Aorta (tissue), 5 donors: ENCODE measurements at places on chromosomes 5 and 9.

DNA sequence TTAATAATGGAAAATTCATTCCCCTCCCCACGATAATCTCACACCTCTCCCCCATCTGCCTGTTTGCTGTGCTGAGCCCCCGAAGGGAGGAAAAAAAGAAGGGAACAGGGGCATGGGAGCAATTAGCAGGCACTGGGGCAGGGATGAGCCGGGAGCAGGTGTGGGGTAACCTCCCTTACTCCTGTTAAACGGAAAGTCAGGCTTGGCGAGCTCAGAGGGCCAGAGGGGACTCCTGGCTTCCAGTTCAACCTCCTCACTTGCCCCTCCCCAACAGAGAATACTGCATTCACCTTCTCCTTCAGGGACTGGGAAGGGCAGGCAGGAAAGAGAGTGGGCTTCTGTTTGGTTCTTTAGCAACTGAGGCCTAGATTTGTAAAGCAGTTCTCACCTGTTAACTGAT lies 1.6 kb downstream of the AFAP1L1 start:
- H3K27ac ChIP-seq: no peak overlapping the region
- no peaks in the 10 kb centered on the region for H3K36me3 ChIP-seq
- no peaks in the 10 kb centered on the region for H3K4me1 ChIP-seq
- no peak overlapping the region for H3K4me3 ChIP-seq

DNA sequence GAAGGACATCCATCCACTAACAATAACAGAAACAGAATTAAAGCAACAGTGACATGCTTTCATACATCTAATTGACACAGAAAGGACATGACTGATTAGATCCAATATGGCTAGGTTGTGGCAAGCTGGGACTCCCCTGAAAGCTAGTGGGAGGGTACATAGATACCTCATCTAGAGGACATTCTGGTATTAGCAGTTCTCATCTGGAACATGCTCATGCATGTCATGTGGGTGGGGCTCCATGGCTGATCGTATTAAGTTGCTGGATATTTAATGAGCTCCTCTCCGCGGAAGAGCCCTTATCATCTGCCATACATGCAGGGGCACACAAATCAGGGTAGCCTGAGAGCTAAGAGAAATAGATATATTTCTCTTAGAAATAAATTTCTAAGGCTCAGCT lies 358.9 kb downstream of the ICE1 start:
- no peak overlapping the region for H3K4me3 ChIP-seq
- H3K27me3 ChIP-seq: no peaks in the 10 kb centered on the region
- H3K27ac ChIP-seq: no peak overlapping the region
- no peaks in the 10 kb centered on the region for H3K36me3 ChIP-seq
- no peaks in the 10 kb centered on the region for H3K4me1 ChIP-seq

DNA sequence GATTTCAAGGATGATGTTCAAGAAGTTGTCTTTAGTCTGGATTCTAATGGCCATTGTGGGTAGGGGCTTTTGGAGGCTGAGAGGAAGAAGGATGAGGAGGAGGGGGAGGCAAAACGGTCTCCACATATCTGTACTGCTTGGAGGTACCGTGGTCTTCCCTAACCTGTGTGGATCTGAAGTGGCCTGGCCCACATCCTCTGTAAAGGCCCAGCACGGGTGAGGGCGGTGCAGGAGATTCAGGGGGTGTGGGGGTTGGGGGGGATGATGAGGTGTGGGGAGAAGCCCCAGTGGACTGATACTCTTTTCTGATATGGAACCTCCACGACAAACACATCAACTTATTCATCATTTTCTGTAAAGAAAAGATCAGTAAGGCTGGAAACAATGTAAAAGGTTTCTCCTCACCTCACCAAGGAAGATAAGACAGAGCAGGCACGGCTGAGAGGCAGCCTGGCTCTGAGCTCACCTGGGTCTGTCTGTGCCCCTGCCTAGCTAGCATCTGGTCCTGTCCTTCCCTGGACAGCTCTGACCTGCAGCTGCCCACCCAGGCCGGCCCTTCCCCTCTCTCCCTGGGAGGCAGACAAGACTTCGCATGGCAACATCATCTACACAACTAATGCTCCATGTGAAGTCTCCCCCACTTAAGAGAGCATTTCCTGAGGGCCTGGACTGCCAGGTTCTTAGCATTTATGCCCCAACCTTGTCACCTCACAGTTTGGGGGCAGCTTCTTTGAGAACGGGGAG lies 5.6 kb upstream of the IL3 start:
- no peak overlapping the region for H3K27ac ChIP-seq
- H3K4me3 ChIP-seq: no peak overlapping the region
- H3K36me3 ChIP-seq: no peaks in the 10 kb centered on the region

DNA sequence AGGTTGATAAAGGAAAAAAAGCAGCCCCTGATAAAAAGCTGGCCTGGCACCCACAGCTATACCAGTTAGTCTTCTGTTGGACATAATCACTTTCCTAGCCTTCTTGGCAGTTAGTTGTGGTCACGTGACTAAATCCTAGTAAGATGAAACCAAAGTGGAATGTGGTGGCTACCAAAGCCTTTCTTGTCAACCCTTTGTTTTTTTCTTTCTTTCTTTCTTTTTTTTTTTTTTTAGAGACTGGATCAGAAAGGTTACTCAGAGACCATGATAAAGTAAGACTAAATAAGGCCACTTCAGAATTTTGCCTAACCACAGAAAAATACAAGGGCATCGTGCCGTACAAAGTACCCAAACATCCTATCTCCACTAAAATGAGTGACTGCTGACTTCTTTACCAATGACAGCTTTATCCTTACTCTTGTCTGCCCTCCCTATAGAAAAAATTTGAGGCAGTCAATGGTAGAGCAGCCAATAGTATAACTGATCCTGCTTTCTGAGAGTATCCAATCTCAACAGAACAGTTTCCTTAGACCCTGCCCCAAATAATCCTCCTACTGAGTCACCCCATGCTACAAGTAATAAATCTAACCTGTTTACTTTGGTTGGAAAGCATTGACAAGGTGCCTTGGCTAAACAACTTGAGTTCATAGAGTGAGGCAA lies 14.2 kb upstream of the KIF27 start:
- no peak overlapping the region for H3K27ac ChIP-seq
- no peaks in the 10 kb centered on the region for H3K27me3 ChIP-seq
- no peaks in the 10 kb centered on the region for H3K4me1 ChIP-seq
- DNase-seq: no peak

GRCh38 chr5:121976979-121977378 lies 15.2 kb downstream of the SRFBP1 start:
- no peak for DNase-seq
- no peaks in the 10 kb centered on the region for H3K27me3 ChIP-seq
- H3K36me3 ChIP-seq: no peaks in the 10 kb centered on the region
- H3K27ac ChIP-seq: no peak overlapping the region
- H3K4me3 ChIP-seq: no peak overlapping the region

GRCh38 chr9:20405078-20405477 lies 217.2 kb downstream of the MLLT3 start:
- no peak overlapping the region for H3K4me3 ChIP-seq
- H3K27ac ChIP-seq: no peak overlapping the region
- no peak for DNase-seq
- no peaks in the 10 kb centered on the region for H3K27me3 ChIP-seq

- H3K4me3 ChIP-seq: no peak overlapping the region
- H3K36me3 ChIP-seq: no peaks in the 10 kb centered on the region
- no peaks in the 10 kb centered on the region for H3K4me1 ChIP-seq
Measured at GRCh38 chr9:105405514-105406131, 42.2 kb upstream of the FSD1L start.

DNA sequence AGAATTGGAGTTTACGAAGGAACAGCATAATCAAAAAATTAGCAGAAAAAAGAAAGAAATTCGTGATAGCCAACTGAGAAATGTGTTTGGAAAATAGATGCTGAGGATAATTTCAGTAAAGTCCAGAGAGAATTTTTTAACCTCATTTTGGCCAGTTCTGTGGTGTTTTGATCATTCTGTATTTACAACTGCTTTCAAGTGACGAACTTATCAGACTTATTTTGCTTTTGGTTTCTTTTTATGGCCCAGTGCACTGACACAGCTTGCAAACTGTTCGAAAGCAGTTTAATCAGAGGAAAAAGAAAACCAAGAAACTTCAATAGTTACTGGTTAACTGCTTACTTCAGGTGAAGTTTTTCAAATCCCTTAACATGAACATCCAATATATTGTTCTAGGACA lies 1.9 kb downstream of the SDHA start:
- peak overlapping the region; percentile 88 for H3K4me3 ChIP-seq
- H3K27ac ChIP-seq: no peak overlapping the region
- H3K36me3 ChIP-seq: peaks cover 3% of the 10 kb centered on the region
- no peak for DNase-seq
- no peaks in the 10 kb centered on the region for H3K4me1 ChIP-seq
- no peaks in the 10 kb centered on the region for H3K27me3 ChIP-seq

- H3K4me3 ChIP-seq: no peak overlapping the region
- no peaks in the 10 kb centered on the region for H3K36me3 ChIP-seq
- no peaks in the 10 kb centered on the region for H3K27me3 ChIP-seq
- DNase-seq: no peak
Measured at GRCh38 chr5:55051357-55051756, 27.3 kb downstream of the GZMK start.

- no peak overlapping the region for H3K27ac ChIP-seq
- no peaks in the 10 kb centered on the region for H3K4me1 ChIP-seq
- no peaks in the 10 kb centered on the region for H3K36me3 ChIP-seq
Measured at GRCh38 chr9:18250053-18250452, 223.9 kb upstream of the ADAMTSL1 start.

GRCh38 chr9:70425192-70425591 lies 10.7 kb upstream of the KLF9 start:
- no peaks in the 10 kb centered on the region for H3K36me3 ChIP-seq
- no peak for DNase-seq
- H3K27me3 ChIP-seq: no peaks in the 10 kb centered on the region
- H3K4me3 ChIP-seq: no peak overlapping the region
- H3K4me1 ChIP-seq: no peaks in the 10 kb centered on the region
